ENCODE measurements at places on chromosomes 5 and 9.

GRCh38 chr5:2175842-2176404 is 293.2 kb upstream of the IRX4 start:
- DNase-seq, result no peak

DNA sequence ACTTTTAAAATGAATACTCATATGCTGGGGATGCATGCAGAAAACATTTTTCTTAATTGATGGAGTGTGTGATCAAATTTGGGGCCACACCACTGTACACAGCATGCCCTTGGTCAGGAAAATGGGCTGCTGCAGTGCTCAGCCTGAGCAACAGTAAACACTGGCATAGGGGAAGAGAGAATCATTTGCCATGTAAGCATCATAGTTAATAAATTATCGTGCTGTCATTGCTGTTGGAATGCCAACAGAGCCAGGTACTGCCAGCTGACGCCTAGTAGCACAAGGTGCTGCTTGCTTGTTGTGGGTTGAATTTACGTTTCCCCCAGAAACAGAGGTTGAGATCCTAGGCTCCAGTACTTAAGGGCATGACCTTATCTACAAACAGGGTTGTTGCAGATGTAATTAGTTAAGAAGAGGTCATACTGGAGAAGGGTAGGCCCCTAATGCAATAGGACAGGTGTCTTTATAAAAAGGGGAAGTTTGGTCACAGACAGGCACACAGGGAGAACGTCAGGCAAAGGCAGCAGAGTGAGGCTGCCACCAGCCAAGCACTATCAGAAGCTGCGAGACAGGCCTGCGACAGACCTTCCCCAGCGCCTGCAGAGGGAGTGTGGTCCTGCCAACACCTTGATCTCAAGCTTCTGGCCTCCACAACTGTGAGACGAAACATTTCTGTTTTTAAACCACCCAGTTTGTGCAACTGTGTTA is 25.3 kb downstream of the DAP start:
- DNase-seq, result no peak

DNA sequence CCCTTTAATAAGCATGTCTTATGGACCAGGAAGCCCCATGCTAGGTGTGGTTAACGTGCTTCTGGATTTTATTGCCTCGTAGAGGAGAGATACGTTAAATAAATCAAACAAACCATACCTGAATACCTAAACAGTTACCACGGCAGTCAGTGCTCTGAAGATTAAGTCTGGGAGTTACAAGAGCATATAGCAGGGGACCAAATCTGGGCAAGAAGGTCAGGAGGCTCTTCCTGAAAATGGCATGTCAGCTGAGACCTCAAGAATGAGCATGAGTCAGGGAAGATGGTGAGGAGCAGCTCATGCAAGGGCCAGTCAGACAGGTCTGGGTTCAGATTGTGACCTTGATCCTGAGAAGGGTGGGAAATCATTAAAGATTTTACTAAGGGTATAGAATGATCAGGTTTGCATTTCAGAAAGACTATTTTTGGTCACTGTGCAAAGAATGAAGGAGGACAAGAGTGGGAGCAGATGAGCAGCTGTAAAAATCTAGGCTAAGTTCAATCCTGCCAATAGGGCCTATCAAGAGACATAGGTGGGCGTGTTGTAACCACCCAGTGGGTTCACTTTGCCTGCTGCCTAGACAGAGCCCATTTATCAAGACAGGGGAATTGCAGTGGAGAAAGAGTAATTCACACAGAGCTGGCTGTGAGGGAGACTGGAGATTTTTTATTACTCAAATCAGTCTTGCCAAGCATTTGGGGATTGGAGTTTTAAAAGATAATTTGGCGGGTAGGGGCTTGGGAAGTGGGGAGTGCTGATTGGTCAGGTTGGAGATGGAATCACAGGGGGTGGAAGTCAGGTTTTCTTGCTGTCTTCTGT is 4.8 kb upstream of the ZNF366 start:
- peak; percentile 4 for DNase-seq

- DNase-seq, result no peak
Observed at GRCh38 chr9:4583001-4583400, 79.1 kb upstream of the PLPP6 start.

DNA sequence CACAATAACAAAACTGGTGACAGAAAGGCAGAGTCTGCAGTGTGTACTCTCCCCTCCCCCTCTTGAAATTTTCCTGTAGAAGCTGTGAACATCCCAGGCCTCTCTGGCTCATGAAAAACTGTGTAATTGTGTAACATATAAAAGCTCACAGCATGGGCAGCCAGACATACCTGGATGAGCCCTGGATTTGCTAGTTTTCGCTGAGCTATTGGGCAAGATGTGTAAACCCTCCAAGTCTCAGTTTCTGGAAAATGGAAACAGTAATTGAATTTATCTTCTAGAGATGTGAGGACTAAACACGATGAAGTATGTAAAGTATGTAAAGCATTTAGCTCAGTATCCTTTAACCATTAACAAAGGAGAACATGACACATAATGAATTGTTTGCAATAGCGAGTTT is 143.2 kb upstream of the ANKH start:
- DNase-seq, result no peak

DNA sequence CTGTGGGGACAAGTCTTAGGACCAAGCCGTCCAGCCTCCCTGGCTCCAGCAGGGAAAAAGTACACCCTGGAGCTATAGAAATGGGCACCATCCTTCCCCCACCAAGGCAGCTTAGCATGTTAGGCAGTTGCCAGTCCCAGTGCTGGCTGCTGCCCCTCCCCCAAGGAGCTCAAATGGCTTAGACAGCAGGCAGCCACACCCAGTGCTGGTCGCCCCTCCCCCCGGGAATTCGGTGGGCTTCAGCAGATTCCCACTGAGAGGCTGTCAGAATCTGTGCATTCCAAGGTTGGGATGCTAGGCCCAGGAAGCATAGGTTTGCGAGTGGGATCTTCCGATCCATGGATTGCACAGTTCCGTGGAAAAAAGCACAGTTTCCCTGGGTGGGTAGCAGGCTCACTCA is 105.2 kb upstream of the ITGA1 start:
- no peak for DNase-seq

DNA sequence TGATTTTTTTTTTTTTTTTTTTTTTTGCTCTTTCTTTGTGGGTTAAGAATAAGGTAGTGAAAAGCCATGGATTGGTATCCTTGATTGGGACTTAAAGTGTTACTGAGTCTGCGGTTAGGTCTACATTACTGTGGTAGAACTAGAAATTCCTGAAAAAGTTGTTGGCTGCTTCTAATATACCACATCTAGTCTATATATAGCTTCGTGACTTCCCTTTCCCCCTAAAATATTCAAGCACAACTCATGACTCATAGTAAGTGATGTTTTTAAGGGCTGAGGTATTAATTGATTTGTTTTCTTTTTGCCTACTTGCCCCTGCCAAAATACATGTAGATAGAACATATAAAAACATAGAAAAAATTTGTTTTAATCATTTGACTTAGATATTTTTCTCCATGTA is 247.6 kb downstream of the TMEM232 start:
- DNase-seq, result no peak

- no peak for DNase-seq
Observed at GRCh38 chr5:34625246-34625645, 30.9 kb upstream of the RAI14 start.

DNA sequence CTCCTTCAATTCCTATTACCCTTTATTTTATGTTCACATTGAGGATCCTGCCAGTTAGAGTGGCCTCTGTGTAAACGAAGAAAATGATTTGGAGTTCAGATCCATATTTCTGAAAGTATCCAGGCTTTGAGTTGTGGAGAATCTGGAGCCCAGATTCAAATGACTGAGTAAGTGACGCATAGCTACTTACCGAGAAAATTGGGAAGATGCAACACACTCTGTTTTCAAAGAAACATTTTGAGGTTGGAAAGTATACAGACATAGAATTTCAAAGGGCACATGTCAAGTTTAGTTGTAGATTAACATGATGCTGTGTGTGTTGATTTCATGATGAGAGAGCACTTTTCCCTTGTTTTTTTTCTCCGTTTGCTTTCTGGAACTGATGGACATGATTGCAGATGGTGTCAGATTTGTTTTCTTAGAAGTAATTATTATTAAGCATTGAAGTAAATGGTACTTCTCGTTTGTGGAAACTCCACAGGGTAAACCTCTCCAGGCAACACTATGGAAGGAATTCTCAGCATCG is 148.1 kb downstream of the KDM4C start:
- no peak for DNase-seq

GRCh38 chr9:694403-695154 is 146.9 kb upstream of the DMRT1 start:
- DNase-seq, result no peak

- no peak for DNase-seq
Observed at GRCh38 chr9:123484130-123484529, 128.1 kb downstream of the CRB2 start.

DNA sequence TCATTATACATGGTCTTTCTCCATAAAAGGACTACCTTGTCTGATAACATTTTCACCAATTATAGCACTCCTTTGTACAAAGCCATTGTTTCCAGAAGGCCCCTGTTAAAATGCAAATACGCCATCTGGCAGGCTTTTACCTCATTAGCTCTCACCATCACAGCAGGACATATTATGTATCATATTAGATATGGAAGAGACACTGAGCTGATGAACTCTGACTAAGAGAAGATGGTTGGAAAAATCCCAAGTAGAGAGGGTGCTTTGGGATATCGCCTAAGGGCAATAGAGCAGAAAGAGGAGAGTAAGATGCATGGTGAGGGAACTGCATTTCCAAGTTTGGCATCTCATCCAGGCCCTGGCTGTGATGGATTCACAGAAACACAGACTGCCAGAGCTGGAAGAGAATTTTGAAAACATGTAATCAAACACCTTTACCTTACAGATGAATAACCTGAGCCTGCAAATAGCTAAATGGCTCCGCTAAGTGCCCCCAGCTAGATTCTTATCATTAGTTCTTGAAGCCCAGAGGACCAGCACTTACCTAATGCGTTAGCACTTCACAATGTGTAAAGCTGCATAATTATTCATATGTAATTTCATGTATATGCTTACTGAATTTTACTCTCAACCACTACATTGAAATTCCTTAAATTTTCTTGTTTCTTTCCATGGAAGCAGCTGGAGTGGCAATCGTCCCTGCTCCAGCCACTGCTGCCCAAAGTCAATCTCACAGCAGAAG is 393.6 kb upstream of the IZUMO3 start:
- DNase-seq, result peak; percentile 71

DNA sequence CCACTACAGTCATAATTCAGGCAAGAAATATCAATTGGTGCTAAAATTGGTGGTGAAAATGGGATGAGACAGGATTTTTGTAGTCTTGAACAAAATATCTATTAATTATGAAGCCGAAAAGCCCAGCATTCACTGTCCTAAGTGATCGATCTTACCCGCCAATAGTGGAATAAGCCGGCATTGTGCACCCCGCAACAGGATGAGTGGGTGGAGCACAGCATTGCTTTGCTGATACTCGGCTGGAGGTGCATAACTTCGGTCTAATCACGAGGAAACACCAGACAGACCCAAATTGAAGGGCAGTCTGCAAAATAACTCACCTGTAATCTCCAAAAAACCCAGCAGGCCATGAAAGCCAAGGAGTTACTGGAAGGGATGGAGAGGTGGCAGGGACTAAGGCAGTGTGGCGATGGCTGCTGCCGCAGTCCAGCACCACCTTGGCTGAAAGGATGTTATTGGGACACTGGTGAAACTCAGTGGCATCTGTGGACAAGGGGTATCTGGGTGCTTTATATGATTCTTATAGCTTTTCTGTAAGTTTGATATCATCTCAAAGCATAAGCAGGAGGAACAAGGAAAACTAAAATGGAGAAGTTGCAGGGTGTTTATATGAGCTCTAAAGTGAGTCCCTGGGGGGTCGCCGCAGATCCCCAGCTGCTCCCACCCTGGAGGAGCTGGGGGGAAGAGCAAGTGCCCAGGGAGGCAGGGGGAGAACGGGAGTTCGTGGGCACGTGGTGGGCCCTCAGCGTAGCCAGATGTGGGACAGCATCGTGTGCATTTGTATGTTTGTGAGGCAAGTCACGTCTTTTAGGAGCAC is 45.2 kb downstream of the AHRR start:
- DNase-seq, result peak; percentile 23

GRCh38 chr9:127794001-127794791 is 8.4 kb downstream of the CDK9 start:
- no peak for DNase-seq

GRCh38 chr5:95822542-95823181 is at the start of gene GLRX:
Gene GLRX, minus strand, starts transcription at chr5:95822726. Its CDS starts 64 bp downstream, at chr5:95822662.
- peak; percentile 86 for DNase-seq

- DNase-seq, result no peak
Observed at GRCh38 chr5:24235946-24236345, 408.8 kb downstream of the CDH10 start.
